ENCODE measurements at places on chromosomes 4 and X. TPM values are rescaled to one million over a fixed set of nuclear protein-coding genes. Genes with fewer than 3 reads are reported as not detected.
A peak's percentile ranks its signal among the peaks of the same experiment; 100 is the strongest.

DNA sequence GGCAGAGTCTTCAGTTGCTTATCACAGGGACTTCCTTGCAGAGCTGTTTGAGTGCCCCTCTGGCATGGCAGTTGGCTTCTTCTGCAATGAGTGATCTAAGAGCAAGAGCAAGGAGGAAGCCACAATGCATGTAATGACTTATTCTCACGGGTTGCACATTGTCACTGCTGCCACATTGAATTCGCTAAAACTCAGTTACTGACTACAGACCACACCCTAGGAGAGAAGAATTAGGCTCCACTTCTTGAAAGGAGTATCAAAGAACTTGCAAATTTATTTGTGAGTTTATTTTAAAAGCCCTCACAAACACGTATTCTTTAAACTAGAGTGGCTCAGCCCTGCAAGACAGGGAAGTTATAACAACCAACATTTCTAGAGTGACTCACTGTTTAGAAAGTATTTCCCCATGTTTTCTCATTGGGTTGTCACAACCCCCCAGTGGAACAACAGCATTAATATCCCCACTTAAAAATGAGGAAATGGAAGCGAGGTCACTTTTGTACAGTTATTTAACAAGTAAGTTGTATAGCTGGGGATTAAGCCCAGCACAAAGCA is 32.4 kb upstream of the RBPJ start:
- peak; percentile 72 for DNase-seq

GRCh38 chr4:184039963-184040383 is 134.9 kb downstream of the STOX2 start:
- no peak for DNase-seq

GRCh38 chr4:26380740-26381139 is 59.9 kb downstream of the RBPJ start:
- no peak for DNase-seq

DNA sequence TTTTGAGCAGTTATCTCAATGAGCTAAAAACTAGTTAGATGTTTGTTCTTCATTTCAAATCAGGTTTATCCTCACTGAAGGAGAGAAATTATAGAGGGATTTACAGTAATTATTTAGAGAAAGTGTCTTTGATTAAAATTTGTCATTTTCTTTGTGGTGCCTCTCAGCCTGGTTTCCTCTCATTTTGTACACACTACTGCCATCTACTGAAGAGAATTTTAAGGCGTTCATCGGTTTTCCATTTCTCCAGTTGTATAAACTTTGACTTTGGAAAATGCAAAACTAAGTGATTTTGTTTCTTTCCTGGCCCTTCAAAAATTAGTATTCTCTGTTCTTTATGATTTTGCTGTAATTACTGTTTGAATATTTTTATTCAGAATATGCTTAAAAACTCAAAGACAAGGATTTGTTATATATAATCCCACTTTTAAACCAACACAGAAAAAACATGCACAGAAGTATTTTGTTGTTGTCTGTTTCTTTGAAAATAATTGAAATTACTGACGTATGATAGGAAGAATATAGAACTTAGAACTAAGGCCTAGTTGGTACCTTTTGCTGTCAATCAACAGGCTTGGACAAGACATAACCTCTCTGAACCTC is 34.4 kb upstream of the ANXA3 start:
- peak; percentile 43 for DNase-seq

- no peak for DNase-seq
Observed at GRCh38 chr4:139887376-139887802, 221.8 kb downstream of the MGST2 start.

- no peak for DNase-seq
Observed at GRCh38 chr4:61200187-61200915, at the start of gene ADGRL3. Gene ADGRL3 (plus strand): TSS chr4:61200326.

- DNase-seq, result no peak
Observed at GRCh38 chr4:150402871-150403272, 179.1 kb upstream of the MAB21L2 start.

FHDC1 gene
- 0.28 TPM for total RNA-seq

HSD17B13 gene
- not detected for total RNA-seq

ZGRF1 gene
- 5.9 TPM for total RNA-seq

Measured in HFFc6 (cell line).